ENCODE measurements at places on chromosomes 5 and 9.

GRCh38 chr9:20508242-20508641 lies 114.1 kb downstream of the MLLT3 start:
- DNase-seq, result no peak

GRCh38 chr9:19988281-19988680 lies 199.4 kb upstream of the SLC24A2 start:
- DNase-seq, result no peak

GRCh38 chr9:135394131-135394530 lies 85.5 kb upstream of the PPP1R26 start:
- no peak for DNase-seq

DNA sequence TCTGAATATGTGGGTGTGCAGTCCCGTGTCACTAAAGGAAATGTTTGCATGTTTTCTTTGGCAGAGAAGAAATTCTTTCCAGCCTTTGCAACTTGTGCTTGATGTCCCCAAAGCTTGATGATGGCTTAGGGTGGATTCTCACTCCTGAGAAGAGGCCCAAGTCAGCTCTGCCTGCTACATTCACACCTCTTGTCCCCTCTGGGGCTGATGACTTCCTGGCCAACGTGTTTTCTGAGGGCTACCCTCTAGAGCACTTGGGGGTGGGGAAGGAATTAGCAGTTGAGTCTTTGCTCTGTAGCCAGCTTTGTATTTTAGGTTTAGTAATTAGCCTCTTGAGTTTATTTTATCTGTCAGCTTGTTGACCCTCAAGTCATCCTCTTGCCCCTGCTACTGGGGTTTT lies 19.7 kb downstream of the CYSTM1 start:
- no peak for DNase-seq

GRCh38 chr5:18000744-18001143 lies 366.5 kb downstream of the TAF11L14 start:
- no peak for DNase-seq

DNA sequence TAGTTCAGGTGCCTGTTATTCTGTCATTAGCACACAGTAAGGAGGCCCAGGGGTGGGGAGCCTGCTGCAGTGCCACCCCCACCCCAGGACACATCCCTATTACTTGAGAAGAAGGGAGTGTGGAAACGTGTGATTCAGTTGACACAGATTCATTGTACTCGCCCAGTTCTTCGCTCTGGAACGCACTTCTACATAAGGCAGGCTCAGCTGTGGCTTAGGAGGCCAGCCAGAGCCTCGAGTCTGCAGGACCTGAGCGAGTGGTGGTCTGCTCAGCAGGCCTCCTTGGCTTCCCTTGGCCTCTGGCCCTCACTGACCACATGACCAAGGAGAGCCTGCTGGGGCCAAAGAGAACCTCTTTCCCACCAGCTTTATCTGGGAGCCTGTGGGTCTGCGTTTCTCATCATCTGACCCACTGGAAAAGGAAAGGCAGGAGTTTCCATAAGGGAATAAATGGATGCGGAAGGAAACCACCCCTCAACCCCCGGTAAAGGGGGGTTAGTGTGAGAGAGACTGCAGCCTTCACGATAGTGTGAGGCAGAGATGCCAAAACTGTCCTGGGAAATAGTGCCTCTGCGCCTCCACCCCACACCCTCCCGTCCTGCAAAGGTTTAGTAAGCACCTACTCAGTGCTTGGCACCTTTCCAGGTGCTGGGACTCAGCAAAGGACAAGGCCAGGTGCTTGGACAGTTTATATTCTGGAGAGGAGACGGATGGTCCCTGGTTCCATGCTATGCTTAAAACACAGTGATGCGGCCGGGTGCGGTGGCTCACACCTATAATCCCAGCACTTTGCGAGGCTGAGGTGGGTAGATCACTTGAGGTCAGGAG lies 73.7 kb downstream of the PPARGC1B start:
- no peak for DNase-seq

DNA sequence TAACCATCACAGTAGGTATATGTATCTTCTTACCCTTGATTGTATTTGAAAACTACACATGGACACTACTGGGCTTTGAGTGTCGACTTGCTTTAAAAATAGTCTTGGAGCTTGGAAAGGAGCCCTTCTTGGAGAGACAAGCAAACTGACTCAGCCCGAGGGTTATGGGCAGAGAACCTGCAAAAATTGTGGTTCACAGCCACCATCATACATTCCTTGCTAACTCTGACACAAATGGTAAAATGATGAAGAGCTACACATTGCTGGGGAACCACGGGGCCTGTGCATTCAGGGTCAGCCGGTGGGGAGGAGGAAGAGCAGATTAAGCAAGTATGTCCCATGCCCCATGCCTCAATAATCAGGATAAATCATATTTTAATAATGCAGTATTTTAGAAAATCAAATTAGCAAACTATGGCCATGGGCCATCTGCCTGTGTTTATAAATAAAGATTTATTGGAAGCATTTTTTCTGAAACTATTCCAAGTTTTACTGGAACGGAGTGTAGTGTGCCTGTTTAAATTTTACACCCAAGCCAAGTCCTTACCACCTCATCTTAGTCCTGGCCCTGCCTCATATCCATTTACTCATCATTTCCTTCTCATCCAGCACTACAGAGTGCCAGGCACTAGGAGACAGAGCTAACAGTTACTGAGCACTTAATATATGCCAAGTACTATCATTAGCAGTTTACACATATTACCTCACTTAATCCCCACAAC lies 195.7 kb downstream of the PALM2AKAP2 start:
- no peak for DNase-seq

- no peak for DNase-seq
Measured at GRCh38 chr5:60147791-60148190, 254.3 kb upstream of the PDE4D start.

Data from AG09319 (cell line).